NT2/D1 (cell line): ENCODE measurements at places on chromosomes 4 and X.

DNA sequence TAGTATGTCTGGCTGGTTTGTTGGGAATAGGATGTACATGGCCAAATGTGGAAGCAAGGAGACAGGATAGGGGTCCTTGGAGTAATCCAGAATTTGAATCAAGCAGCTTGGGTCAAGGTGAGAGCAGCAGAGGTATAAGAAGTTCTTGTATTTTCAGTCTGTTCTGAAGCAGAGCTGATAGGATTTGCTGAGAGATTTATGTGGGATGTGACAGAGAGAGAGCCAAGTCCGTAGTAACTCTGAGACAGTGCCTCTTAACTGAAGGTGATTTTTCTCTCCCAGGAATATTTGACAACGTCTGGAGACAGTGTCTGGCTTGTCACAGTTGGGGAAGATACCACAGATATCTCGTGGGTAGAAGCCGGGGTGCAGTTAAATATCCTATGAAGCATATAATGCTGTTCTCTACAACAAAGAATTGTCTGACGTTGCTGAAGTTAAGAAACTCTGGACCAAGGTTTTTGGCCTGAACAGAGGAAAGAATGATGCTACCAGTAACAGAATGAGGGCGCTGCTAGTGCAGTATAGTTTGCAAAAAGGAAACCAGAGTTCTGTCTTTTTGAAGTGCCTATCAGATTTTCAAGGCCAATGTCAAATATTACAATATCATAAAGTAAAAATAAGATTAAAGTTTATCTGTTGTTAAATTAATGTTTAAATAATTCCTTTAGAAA, 184.0 kb downstream of the ARHGAP24 start:
- DNase-seq = no peak

- DNase-seq = no peak
Observed at GRCh38 chr4:160129439-160129838, 1026.6 kb downstream of the RAPGEF2 start.

GRCh38 chr4:126957556-126957955, 675.2 kb upstream of the INTU start:
- DNase-seq = no peak

DNA sequence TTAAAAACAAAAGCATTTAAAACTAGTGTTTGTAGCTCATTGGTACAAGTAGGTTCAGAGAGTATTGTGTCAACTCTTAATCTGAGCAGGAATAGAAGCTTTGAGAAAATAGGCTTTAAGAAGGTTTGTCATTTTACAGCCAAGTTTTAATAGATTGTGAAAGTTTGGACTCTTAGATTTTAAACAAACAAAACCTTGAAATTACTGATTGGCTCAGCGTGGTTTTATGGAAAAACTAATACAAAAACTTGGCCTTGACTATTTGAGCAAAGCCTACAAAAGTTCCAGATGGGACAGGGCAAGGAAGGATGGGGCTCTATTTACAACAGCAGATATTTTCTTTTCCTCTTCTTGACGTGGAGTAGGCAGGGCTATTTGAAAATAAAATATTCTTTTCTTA, 16.5 kb downstream of the ZFX start:
- DNase-seq = no peak

GRCh38 chr4:142324572-142324971, 521.5 kb downstream of the INPP4B start:
- DNase-seq = no peak

- no peak for DNase-seq
Observed at GRCh38 chr4:152588869-152589268, 53.0 kb upstream of the FBXW7 start.

- no peak for DNase-seq
Observed at GRCh38 chr4:91427171-91427570, 876.6 kb upstream of the GRID2 start.

DNA sequence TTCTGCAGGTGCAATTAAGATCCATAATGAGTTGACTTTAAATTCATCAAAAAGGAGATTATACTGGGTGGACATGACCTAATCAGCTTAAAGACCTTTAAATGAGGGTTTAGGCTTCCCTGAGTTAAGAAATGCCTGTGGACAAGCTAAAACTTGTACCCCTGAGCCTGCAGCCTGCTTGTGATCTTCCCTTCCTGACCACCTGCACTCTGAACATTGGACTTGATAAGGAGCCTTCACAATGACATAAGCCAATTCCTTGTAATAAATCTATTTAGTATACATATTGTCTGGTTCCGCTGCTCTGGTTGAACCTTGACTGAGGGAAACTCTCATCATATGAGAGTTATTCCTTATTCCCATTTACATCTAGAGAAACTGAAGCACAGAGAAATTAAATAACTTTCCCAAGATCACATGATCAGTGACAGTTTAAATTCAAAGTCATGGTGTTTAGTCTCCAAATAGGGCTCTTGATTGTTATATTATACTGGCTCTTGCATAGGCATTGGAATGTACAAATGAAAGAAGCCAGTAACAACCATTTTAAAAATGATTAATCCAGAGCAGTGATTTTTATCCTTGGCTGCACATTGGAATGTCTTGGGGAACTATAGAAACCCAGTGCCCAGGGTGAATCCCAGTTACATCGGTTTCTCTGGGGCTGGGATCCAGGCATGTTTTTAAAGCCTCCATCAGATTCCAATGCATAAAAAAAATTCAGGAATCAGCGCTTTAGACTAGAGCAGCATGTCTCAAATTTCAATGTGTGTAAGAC, 136.1 kb downstream of the MSL3 start:
- no peak for DNase-seq

DNA sequence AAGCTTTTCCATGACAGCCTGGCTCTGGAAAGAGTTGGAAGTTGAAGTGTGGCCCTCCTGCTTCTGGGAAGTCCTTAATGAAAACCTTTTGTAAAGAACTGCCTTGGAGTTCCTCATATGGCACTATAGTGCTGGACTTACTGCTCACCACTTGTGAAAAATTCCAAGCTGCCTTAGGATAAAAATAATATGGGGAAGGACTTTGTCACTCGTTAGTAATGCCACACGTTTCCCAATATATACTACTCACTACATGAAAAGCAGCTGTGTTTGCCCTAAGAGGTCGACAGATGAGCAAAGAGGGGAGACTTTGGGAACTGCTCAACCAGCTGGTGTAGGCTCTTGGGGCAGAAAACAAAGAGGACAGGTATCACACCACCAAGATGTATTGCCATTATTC, 11.7 kb downstream of the OPHN1 start:
- no peak for DNase-seq

DNA sequence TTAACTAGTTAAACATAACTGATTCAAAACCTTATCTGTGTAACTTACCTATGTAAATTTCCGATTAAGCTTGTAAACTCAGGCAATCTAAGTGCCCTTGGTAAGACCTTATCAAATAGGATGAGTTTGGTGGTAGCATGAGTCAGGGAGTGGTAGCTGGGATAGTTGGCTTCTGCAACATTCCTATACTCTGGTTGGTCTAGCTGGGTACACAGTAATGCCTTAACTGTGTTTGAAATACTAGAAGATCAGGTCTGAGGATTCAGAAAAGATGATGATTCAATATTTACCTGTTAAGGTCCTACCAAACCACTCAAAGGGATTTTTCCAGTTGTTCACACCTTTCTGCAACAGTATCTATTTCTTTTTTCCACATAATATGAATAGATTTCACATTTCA, 5.3 kb downstream of the YIPF7 start:
- DNase-seq = no peak

DNA sequence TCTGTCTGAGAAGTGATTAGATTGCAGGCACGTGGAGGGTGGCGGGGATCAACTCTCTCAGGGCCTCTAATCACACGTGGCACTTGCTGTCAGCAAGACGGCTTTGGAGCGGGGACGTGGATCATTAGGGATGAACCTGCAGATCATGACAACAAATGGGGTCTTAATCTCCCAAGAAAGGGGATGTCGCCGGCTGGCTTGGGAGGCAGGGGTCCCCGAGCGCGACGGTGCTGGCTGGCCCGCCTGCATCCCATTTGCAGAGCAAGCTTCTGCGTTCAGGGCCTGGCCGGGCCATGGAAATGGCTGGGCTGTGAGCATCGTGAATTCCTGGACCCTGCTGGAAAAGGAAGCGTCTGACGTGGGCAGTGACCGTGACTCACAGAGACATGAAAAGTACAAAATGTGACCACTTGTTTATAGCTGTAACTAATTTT, 85.1 kb upstream of the SHOX start:
- DNase-seq = no peak

DNA sequence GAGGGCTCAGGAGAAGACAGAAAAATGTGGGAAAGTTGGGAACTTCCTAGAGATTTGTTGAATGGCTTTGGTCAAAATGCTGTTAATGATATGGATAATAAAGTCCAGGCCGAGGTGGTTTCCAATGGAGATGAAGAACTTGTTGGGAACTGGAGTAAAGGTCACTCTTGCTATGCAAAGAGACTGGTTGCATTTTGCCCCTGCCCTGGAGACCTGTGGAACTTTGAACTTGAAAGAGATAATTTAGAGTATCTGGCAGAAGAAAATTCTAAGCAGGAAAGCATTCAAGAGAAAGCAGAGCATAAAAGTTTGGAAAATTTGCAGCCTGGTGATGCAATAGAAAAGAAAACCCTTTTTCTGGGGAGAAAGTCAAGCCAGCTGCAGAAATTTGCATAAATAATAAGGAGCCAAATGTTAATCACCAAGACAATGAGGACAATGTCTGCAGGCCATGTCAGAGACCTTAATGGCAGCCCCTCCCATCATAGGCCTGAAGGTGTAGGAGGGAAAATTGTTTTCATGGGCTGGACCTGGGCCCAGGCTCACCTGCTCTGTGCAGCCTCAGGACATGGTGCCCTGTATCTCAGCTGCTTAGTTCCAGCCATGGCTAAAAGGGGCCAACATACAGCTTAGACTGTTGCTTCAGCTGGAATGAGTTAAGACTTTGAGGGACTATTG, 203.8 kb downstream of the RELL1 start:
- DNase-seq = no peak

GRCh38 chr4:36320117-36320896, 38.9 kb downstream of the DTHD1 start:
- no peak for DNase-seq

GRCh38 chr4:184235526-184235925, 17.9 kb upstream of the ENPP6 start:
- DNase-seq = no peak
